HT1080 (cell line): ENCODE measurements at places on chromosomes 16 and 17. TPM values are rescaled to one million over a fixed set of nuclear protein-coding genes. Genes with fewer than 3 reads are reported as not detected.

The C17orf100 gene
- total RNA-seq = 0.23 and 0.31 TPM in 2 replicates

The KCNH6 gene
- not detected in 2 replicates for total RNA-seq

The RNU2-1 gene
- not detected in 2 replicates for total RNA-seq

The MT4 gene
- total RNA-seq = not detected in 2 replicates

The MYH2 gene
- 0.03 TPM in 1 of 2 replicates, not detected in the other for total RNA-seq

The MEFV gene
- 0.03 TPM in 1 of 2 replicates, not detected in the other for total RNA-seq

The HP gene
- total RNA-seq = not detected in 2 replicates

The GUCY2D gene
- total RNA-seq = not detected in 2 replicates

The ASPHD1 gene
- total RNA-seq = 3.8 and 9.3 TPM in 2 replicates

The C16orf92 gene
- not detected in 2 replicates for total RNA-seq

The BCL6B gene
- total RNA-seq = not detected in 2 replicates

The TSNAXIP1 gene
- total RNA-seq = 0.18 TPM in 1 of 2 replicates, not detected in the other

The ALOXE3 gene
- 0.60 and 1.0 TPM in 2 replicates for total RNA-seq

The KRTAP9-8 gene
- not detected in 2 replicates for total RNA-seq

The HAP1 gene
- total RNA-seq = 0.10 TPM in 1 of 2 replicates, not detected in the other

The WSCD1 gene
- 0.10 and 0.67 TPM in 2 replicates for total RNA-seq

The KDM6B gene
- 0.27 and 0.87 TPM in 2 replicates for total RNA-seq

The NATD1 gene
- 0.47 and 0.88 TPM in 2 replicates for total RNA-seq

The NUPR1 gene
- 2.7 and 8.2 TPM in 2 replicates for total RNA-seq

The SEBOX gene
- not detected in 2 replicates for total RNA-seq

The TNP2 gene
- not detected in 2 replicates for total RNA-seq

The IL32 gene
- total RNA-seq = 1.6 and 2.5 TPM in 2 replicates

The C17orf67 gene
- total RNA-seq = 1.3 and 1.6 TPM in 2 replicates

The LPCAT2 gene
- total RNA-seq = 11.5 and 11.9 TPM in 2 replicates

The RUSF1 gene
- total RNA-seq = 33.2 and 43.9 TPM in 2 replicates

The SHISA6 gene
- not detected in 2 replicates for total RNA-seq

The ZSCAN10 gene
- not detected in 2 replicates for total RNA-seq

The PRCD gene
- total RNA-seq = 1.5 TPM in 1 of 2 replicates, not detected in the other

The CCL4 gene
- total RNA-seq = not detected in 2 replicates
